ENCODE measurements at places on chromosomes 3 and 15.

DNA sequence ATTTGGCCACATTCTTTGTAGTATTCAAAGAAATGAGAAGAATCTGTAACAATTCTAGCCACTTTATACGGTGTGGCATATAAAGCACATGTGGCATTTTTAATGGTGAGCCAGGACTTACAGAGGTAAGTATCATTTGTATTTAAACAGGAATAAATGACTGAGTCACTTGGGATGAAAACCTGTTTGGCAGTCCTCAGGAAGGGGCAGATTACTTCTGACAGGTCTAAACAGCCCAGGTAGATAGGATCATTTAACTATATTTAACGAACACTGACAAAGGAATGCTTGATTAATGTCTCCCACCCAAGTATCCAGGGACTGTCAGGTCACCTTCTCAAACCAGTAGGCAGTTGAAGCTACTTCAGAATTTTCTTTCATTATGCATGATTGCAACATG, 241.5 kb upstream of the SATB1 start:
- DNase-seq: no peak

GRCh38 chr3:22835041-22835440, 368.1 kb upstream of the UBE2E2 start:
- no peak for DNase-seq

- no peak for DNase-seq
Measured at GRCh38 chr3:57081173-57081572, 20.7 kb downstream of the SPATA12 start.

GRCh38 chr3:130760922-130761321, 14.3 kb upstream of the PIK3R4 start:
- no peak for DNase-seq

DNA sequence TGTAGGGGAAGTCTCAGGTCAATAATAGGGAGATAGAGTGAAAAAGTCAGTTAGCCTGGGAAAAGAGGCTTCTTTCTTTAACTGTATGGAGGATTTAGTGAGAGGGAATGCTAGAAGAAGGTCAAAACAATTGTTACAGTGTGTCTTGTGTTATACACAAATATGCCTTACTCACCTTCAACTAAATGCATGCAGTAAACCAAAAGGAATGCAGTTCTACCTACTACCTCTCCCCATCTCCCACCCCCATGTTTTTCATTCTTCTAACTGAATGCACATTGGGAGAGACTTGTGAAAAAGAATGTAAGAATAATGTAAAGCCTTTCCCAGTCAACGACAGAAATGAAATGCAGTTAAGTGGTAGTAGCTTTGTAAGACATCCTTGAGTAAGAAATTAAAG, 33.8 kb downstream of the CCDC66 start:
- no peak for DNase-seq

GRCh38 chr15:36373550-36373949, 205.9 kb upstream of the CDIN1 start:
- no peak for DNase-seq
